Camera-type eye (tissue), 1 donor: ENCODE measurements at places on chromosomes 3 and 15. TPM values are rescaled to one million over a fixed set of nuclear protein-coding genes. Genes with fewer than 3 reads are reported as not detected.

The FETUB gene
- total RNA-seq, result not detected

The GABRG3 gene
- 17.8 TPM for total RNA-seq

The GUCA1C gene
- 14.0 TPM for total RNA-seq

The TLR9 gene
- not detected for total RNA-seq

The ALDH1L1 gene
- 2.5 TPM for total RNA-seq

The HIGD2B gene
- total RNA-seq, result not detected

The GABRB3 gene
- total RNA-seq, result 44.0 TPM

The MAGEF1 gene
- 62.5 TPM for total RNA-seq

The ALAS1 gene
- 41.1 TPM for total RNA-seq

The CPNE9 gene
- 3.8 TPM for total RNA-seq

The PRSS50 gene
- 1.2 TPM for total RNA-seq

The SLC22A13 gene
- 0.27 TPM for total RNA-seq

The ARF4 gene
- total RNA-seq, result 129 TPM

The BRK1 gene
- total RNA-seq, result 92.9 TPM

The CACNA2D3 gene
- total RNA-seq, result 4.9 TPM

The WDR93 gene
- 0.66 TPM for total RNA-seq

The EPB42 gene
- 5.3 TPM for total RNA-seq

The GRAMD2A gene
- total RNA-seq, result 0.66 TPM

The KNG1 gene
- not detected for total RNA-seq

The INSYN1 gene
- 19.9 TPM for total RNA-seq
